ENCODE measurements at places on chromosomes 4 and X. TPM values are rescaled to one million over a fixed set of nuclear protein-coding genes. Genes with fewer than 3 reads are reported as not detected.

EDA gene
- 4.9 TPM for total RNA-seq

SLC35A2 gene
- total RNA-seq: 17.9 TPM

LRCH2 gene
- total RNA-seq: not detected

PPBP gene
- total RNA-seq: not detected

MAGEC1 gene
- not detected for total RNA-seq

ATP2B3 gene
- not detected for total RNA-seq

ABCD1 gene
- 16.5 TPM for total RNA-seq

IBSP gene
- total RNA-seq: not detected

SPATA4 gene
- total RNA-seq: not detected

TMEM184C gene
- 18.8 TPM for total RNA-seq

RTL3 gene
- not detected for total RNA-seq

TMEM175 gene
- 28.8 TPM for total RNA-seq

GLRA3 gene
- not detected for total RNA-seq

KLKB1 gene
- not detected for total RNA-seq

MFAP3L gene
- total RNA-seq: 0.25 TPM

Data from activated CD4-positive, alpha-beta memory T cell treated with anti-CD3 and anti-CD28 coated beads, Interleukin-2, amount 10 ng/mL, durations not matched to agents 7 days and 5 days (primary cell).